ENCODE measurements at places on chromosomes 11 and 22.
A peak's percentile ranks its signal among the peaks of the same experiment; 100 is the strongest.

DNA sequence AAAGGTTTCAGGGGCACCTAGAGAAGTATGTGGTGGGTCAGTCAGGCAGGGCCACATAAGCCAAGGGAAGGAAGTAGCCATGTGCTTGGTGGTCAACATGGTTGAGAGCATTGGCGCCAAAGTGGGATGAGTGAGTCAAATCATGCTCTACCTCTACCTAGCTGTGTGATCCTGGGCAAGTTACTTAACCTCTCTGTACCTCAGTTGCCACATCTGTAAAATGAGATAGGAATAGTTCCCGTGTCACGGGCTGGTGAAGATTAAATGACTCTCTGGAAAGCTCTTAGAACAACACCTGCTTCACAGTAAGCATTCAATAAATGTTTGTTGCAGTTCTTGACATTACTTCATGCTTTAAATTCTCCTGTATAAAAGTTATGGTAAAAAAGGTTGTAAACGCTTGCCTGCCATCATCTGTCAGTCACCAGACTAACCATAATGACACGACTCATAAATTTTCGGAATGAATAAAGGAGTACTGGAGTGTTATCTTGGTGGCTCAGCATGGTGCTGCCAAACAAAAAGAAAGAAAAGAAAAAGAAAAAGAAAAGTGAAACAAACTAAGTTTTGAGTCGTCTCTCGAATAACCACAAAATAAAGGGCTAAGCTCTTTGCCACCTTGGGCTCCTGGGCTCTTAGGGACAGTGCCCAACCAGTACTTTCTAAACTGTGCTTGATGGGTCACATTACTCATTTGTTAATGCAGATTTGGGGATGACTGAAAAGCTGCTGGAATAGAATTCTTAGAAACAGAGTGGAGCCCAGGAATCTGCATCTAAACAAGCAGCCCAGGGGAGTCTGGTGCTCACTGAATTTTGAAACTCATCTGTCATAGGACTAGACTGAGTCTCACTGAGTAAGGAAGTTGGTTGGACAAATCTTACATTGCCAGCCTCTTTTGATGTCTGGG lies 107.6 kb downstream of the LDLRAD3 start:
- no peak for DNase-seq

GRCh38 chr11:134155946-134156865 lies 67.6 kb downstream of the NCAPD3 start:
- no peak for DNase-seq

GRCh38 chr11:68040101-68040956 lies 1.5 kb downstream of the TCIRG1 start:
- DNase-seq, result peak; percentile 31

GRCh38 chr22:32531931-32532819 lies 57.6 kb downstream of the FBXO7 start:
- DNase-seq, result no peak

- DNase-seq, result no peak
Measured at GRCh38 chr11:66462911-66463310, 3.8 kb upstream of the PELI3 start.

DNA sequence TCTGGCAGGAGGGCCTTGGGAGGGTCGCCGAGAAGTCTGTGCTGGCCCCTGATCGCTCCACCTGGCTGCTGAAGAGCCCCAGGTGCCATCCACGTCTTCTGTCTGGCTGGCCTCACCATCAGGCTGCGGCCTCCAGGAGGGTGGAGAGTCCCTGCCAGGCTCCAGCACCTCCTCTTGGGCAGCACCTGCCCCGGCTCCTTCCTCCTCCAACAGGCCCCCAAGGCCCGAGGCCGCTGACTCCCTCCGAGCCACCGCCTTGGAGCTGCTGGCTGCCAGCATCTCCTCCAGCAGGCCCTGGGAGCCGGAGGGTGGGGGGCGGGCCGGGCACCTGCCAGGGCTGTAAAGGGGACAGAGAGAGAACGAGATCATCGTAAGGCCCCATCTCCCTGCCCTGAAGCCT lies 22.3 kb downstream of the TNKS1BP1 start:
- no peak for DNase-seq

- no peak for DNase-seq
Measured at GRCh38 chr11:3830730-3831129, 10.0 kb downstream of the RHOG start.

DNA sequence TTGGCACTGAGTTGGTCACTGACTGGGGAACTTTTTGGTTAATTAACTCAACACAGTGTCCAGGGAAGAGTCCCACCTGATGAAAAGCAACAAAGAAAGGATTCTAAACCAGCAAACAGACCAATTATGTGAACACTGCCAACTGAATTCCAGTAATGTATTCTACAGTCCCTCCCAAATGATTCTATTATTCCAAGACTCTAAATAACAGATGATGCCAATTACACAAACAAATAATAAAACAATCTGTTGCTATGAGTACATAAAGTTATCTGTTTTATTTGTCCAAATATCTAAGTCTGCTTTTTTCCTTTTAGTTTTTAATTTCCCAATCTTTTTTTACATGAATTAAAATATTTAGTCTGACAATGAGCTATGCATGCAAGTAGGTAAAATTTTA lies 98.3 kb upstream of the TP53AIP1 start:
- DNase-seq, result no peak

DNA sequence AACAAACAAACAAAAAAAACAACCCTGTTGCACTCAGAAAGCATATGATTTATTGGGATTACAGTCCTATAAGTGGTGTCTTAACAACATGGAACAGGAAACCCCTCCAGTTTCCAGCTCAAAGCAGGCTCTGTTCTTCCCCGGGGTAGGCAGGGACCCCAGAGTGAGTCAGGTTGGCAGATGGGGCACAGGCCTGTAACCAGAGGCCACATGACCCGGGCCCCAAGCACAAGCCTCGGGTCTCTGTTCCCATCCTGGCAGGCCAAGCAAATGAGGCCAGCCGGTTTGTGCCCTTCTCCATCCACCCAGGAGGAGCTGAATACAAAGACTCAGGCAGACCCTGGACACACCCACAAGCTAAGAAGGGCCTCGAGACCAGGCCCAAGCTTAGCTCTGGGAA lies 75.8 kb downstream of the NAT10 start:
- no peak for DNase-seq

GRCh38 chr11:78656327-78656726 lies 81.7 kb upstream of the NARS2 start:
- DNase-seq, result no peak

DNA sequence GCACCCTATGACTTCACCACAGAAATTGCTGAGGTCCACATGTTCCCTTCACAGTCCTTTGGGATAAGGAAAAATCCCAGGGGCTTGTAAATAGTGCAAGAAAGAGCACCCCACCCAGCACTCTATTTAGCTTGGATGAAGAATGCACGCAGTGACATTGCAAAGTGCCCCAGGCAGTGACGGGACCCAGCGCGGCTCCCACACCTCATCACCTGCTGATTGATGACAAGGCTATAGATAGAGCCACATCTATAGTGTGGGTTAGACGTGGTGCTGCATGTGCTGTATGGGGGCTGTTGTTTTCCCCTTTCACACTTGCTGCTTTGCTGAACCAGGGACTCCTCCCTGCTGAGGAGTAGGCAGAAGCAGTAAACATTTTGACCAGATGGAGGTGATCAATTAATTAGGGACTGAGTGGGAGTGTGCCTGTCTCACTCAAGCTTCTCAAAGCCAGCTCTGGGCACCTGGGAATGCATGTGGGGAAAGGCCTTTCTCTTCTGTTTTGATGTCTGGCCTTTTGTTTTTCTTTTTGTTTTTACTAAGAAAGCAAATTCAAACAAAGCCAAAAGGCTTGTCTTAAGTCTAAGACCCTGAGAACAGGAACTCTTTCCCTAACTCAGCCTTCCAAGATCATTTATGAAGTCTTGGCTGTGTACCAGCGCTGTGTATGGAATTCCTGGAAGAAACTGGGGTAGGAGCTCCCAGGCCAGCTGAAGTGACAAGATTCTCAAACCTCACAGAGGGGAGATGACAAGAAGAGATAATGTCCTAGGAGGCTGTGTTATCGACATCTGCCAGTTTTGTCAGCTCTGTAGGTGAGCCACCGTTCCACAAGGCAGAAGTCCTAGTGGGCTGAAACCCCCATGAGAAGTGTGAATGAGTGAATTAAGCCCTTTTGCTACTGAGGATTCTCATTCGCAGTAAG lies 219.7 kb downstream of the BARX2 start:
- no peak for DNase-seq

- no peak for DNase-seq
Measured at GRCh38 chr11:22927793-22928192, 67.5 kb upstream of the CCDC179 start.

- no peak for DNase-seq
Measured at GRCh38 chr11:90669094-90669493, 446.2 kb upstream of the CHORDC1 start.

GRCh38 chr11:73295241-73295995 lies 12.7 kb upstream of the ARHGEF17 start:
- DNase-seq, result peak; percentile 62

DNA sequence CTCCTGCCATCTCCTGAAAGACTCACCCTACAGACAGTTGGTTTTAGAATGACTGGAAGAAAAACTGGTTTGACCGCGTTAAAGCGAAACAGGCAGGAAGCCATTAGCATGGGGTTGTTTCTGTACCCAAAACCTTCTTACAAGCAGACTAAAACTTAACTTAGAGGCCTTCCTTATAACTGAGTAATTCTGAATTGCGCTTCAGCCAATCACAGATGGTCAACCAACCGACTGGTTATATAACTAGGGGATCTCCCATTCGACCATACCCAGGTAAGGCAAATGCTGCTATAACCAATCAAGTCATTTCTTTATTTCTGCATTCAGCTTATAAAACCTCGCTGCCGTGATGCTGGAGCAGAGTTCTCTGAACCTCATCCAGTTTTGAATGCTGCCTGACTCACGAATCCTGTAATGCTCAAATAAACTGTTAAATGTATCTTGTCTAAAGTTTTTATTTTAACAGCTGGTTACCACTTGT lies 87.8 kb upstream of the DRD2 start:
- no peak for DNase-seq

GRCh38 chr11:6733326-6734275 lies 38.2 kb downstream of the OR2AG2 start:
- DNase-seq, result no peak

- no peak for DNase-seq
Measured at GRCh38 chr11:131465746-131466145, 95.3 kb downstream of the NTM start.

DNA sequence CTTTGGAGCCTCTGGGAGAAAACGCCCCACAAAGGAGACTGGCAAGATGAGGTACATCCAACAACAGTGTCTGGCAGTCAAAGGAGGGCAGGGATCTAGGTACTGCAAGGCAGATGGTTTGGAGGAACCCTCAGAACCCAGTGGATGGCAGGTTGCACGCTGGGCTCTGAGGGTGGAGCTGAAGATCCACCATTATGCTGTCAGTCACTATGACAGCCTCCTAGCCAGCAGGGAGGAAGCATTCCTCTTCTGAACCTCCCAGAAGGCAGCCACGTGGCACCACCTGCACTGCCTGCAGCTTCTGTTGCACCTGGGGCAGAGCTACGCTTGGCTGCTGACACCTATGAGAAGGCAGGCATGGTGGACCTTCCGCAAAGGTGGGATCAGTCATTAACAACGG lies 40.2 kb downstream of the HTR3A start:
- DNase-seq, result no peak

GRCh38 chr11:101083335-101083734 lies 46.3 kb downstream of the PGR start:
- no peak for DNase-seq

DNA sequence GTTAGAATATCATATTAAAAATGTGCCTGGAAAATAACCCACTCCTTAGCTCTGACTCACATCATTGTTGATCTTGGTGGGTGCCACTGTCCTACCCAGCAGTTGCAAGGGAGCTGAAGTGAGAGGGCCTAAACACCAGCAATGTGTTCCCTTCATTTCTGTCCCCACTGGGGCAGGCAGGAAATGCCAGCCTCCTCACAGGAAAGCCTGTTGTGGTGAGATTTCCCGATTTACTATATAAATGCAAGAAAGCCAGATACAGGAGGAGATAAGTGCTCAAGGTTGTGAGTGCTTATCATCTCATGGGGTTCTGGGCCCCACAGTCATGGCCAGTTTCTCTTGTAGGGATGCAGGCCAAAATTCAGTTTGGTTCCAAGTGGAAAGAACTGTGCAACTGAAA lies 15.8 kb upstream of the FLI1 start:
- DNase-seq, result no peak

GRCh38 chr11:11173316-11174025 lies 179.6 kb downstream of the CSNK2A3 start:
- DNase-seq, result no peak
